Mammary epithelial cell (primary cell): ENCODE measurements at places on chromosomes 16 and 17. TPM values are rescaled to one million over a fixed set of nuclear protein-coding genes. Genes with fewer than 3 reads are reported as not detected.

Gene SLC9A5
- total RNA-seq, result 0.67 TPM

GRCh38 chr17:1506649-1507267 lies 9.7 kb downstream of the INPP5K start:
- no peak for DNase-seq

- DNase-seq, result no peak
Measured at GRCh38 chr17:77549726-77550366, 408.7 kb upstream of the TNRC6C start.

DNA sequence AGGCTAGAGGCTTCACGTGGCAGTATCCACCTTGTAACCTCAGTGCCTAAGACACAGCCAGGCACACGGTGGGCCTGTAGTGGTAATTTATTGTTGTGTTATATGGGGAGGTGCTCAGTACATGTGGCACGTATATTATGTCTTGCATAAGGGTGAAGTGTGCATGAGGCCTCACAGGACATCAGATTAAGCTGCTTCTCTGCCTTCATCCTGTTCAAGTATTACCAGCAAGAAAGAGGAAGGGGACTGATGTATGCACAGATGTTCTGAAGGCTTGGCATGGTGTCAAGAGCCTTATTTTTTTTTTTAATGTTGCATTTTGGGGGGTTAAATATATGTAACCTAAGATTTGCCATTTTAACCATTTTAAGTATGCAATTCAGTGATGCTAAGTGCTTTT lies 71.6 kb downstream of the ABCC1 start:
- no peak for DNase-seq

- DNase-seq, result no peak
Measured at GRCh38 chr17:50499270-50499669, 9.0 kb upstream of the MYCBPAP start.
